ENCODE measurements at places on chromosomes 5 and 9. TPM values are rescaled to one million over a fixed set of nuclear protein-coding genes. Genes with fewer than 3 reads are reported as not detected.
A peak's percentile ranks its signal among the peaks of the same experiment; 100 is the strongest.

JAK2 gene
- total RNA-seq = 77.4 TPM

DNA sequence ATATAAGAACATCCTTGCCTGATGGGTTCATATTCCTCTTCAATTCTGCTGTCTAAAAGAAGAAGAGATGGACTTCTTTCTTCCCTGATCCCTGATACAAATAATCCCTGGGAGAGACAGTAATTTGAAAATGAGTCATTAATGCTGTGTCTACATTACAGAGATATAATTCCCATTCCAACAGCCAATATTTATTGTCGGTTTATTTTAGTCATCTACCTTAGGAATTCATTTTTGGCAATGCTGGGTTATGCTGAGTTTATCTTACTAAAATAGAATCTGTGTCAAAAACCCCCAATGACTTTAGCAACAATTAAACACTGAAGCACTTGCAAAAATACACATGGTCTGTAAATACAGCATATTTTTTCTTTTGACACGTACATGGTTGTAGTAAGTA lies 23.9 kb downstream of the ZNF474 start:
- H3K36me3 ChIP-seq = no peaks in the 10 kb centered on the region
- H3K27me3 ChIP-seq = no peaks in the 10 kb centered on the region
- DNase-seq = no peak
- H3K27ac ChIP-seq = peak overlapping the region; percentile 3
- H3K4me1 ChIP-seq = peaks cover 8% of the 10 kb centered on the region

KCNV2 gene
- total RNA-seq = not detected

- no peaks in the 10 kb centered on the region for H3K27me3 ChIP-seq
- no peaks in the 10 kb centered on the region for H3K36me3 ChIP-seq
- DNase-seq = no peak
- H3K27ac ChIP-seq = no peak overlapping the region
Measured at GRCh38 chr5:39256477-39257235, 37.3 kb upstream of the FYB1 start.

GRCh38 chr5:170491479-170491878 lies 12.3 kb upstream of the KCNIP1 start:
- H3K27me3 ChIP-seq = no peaks in the 10 kb centered on the region
- H3K27ac ChIP-seq = no peak overlapping the region
- H3K36me3 ChIP-seq = no peaks in the 10 kb centered on the region
- H3K4me1 ChIP-seq = no peaks in the 10 kb centered on the region

DNA sequence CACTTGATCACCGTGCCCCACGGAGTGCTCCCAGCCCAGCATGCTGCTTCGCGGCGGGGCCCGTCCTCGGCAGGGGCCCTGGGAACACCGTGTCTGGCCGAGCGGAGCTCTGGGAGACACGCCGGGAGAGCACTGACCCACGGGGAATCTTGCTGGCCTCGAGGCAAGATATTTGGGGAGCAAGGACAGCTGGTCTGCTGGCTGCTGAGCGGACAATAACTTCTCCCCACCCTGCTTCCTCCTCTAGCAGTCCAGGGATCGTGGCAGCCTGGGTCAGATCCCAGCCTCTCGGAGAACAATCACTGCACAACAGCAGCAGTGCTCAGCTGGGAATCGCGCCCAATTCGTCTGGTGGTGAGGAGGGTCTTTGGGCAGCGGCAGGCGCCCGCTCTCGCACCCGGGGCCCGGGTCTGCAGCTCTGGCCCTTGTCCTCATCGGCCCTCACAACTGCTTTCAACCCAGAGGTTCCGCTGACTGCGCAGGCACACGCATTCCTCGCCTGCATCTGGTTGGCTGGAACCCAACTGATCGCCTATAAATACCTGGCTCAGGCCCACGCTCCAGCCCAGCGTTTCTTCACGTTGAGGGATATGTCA lies 43.4 kb downstream of the DBH start:
- DNase-seq = peak; percentile 39
- no peaks in the 10 kb centered on the region for H3K4me1 ChIP-seq
- no peak overlapping the region for H3K4me3 ChIP-seq
- no peak overlapping the region for H3K27ac ChIP-seq
- no peaks in the 10 kb centered on the region for H3K27me3 ChIP-seq
- no peaks in the 10 kb centered on the region for H3K36me3 ChIP-seq

GRCh38 chr5:150374651-150375050 lies 17.2 kb downstream of the TCOF1 start:
- H3K27me3 ChIP-seq = no peaks in the 10 kb centered on the region
- no peaks in the 10 kb centered on the region for H3K4me1 ChIP-seq
- DNase-seq = no peak
- H3K36me3 ChIP-seq = peaks cover 2% of the 10 kb centered on the region
- no peak overlapping the region for H3K27ac ChIP-seq
- H3K4me3 ChIP-seq = no peak overlapping the region

TAF11L10 gene
- total RNA-seq = not detected

DNA sequence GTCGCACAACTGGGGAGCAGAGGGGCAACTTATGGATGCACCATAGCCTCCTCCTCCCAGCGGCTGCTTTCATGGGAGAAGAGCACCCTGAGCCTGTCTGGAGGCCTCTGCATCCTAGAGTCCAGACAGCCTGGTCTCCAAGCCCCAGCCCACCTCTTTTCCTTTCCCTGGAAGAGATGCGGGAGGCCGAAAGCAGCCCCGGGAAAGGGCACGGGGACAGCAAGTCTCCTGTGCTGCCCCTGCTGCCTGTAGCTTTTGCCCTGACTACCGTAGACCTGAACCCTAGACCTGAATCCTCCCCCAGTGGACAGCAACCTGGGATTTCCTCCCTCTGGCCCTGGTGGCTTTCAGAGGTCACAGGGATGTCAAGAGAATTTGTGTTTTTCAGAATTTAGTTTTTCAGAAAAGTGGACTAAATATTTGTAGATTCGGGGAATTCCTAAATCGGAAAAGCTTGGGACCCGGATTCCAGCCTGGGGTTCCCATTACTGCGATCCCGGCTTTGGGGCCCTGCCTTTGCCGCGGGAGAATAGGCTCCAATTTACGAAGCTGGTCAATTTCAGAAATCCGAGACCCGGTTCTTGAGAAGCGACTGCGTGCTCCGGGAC lies 4.3 kb upstream of the PITX1 start:
- H3K4me3 ChIP-seq = no peak overlapping the region
- H3K27me3 ChIP-seq = no peaks in the 10 kb centered on the region
- H3K27ac ChIP-seq = no peak overlapping the region

KIF20A gene
- 0.26 TPM for total RNA-seq

TMED9 gene
- total RNA-seq = 119 TPM

- H3K36me3 ChIP-seq = no peaks in the 10 kb centered on the region
- no peak overlapping the region for H3K4me3 ChIP-seq
- no peaks in the 10 kb centered on the region for H3K4me1 ChIP-seq
- H3K27ac ChIP-seq = no peak overlapping the region
- H3K27me3 ChIP-seq = no peaks in the 10 kb centered on the region
Measured at GRCh38 chr5:171175746-171176145, 133.3 kb upstream of the TLX3 start.

GRCh38 chr5:164818445-164818844 lies 1313.0 kb downstream of the MAT2B start:
- no peak overlapping the region for H3K4me3 ChIP-seq
- DNase-seq = no peak
- no peaks in the 10 kb centered on the region for H3K36me3 ChIP-seq
- H3K27me3 ChIP-seq = no peaks in the 10 kb centered on the region

GRCh38 chr9:106419829-106420228 lies 443.1 kb upstream of the ZNF462 start:
- no peak for DNase-seq
- no peaks in the 10 kb centered on the region for H3K4me1 ChIP-seq

MARCOL gene
- not detected for total RNA-seq

SOWAHA gene
- total RNA-seq = 0.18 TPM

DNA sequence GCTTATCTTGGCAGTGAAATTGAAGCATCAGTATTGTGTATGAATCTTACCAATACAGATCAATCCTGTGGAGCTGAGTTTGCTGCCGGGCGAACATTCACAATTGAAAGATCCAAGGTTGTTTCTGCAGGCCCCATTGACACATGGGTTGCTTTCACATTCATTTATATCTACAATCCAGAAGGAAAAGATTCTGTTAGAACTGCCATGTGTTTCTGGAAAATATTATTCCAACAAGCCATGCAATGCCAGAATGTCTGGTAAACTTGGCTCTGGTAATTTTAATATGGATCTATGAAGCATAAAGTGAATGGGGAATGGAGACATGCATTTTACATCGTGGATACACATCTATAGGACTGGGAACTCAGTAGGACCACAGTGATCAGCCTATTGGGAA lies 180.8 kb downstream of the FBN2 start:
- H3K4me3 ChIP-seq = no peak overlapping the region
- H3K4me1 ChIP-seq = no peaks in the 10 kb centered on the region
- H3K27ac ChIP-seq = no peak overlapping the region
- DNase-seq = no peak
- H3K27me3 ChIP-seq = no peaks in the 10 kb centered on the region

DNA sequence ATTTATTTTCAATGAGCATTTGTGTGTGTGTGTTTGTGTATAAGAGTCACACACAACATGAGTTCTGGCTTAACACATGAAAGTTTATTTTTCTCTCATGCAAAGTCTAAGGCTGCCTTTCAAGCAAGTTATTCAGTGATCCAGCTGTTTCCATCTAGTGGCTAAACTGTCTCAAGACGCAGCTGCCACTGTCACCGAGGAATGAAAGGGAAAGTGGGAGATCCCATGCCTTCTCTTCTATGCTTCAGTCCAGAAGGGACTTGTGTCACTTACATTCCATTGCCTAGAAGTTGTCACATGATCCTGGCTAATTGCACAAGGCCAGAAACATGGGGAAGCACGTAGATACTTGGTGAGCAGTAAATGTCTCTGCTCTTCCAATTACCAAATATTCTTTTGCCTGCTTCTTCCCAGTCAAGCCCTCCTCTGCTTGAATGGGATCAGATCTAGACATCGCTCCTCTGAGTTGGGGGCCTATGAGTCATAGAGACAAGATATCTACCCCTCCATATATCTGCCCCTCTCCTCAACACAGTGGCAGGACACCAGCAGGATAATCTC lies 30.4 kb upstream of the SLIT3 start:
- no peaks in the 10 kb centered on the region for H3K36me3 ChIP-seq
- no peak overlapping the region for H3K27ac ChIP-seq
- H3K4me1 ChIP-seq = no peaks in the 10 kb centered on the region
- no peak overlapping the region for H3K4me3 ChIP-seq
- H3K27me3 ChIP-seq = no peaks in the 10 kb centered on the region

DNA sequence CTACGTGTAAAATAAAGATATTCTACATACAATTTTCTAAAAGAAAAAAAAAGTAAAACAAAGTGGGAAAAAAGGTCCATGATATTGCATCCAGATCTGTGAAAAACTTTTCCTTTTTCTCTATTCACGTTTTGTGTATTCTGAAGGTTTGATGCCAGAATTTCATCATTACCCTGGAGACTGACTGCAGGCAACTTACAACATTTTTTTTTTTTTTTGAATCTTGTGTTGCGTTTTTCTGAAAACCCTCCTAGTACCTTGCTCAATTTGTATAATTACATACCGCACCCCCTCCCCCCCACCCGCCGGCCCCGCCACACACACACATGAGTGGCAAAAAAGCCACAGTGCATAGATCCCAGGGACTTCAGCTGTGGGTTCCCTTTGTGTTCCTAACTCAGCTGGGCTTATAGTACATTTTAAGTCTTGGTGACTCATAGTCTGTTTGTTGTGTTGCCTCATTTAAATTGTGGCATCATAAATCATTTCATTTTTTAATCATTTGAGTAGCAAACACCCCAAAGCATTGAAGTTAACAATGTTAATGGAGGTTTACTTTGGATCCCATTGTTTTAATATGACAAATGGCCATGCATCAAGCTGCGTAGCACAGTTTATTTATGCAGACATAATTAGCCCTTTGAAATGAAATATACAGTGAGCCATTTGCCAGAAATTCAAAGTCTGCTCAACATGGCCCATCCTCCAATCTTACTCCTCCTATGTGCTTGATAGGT lies 36.0 kb downstream of the PRDM6 start:
- peaks cover 2% of the 10 kb centered on the region for H3K36me3 ChIP-seq
- H3K4me1 ChIP-seq = peaks cover 10% of the 10 kb centered on the region
- no peak overlapping the region for H3K4me3 ChIP-seq
- H3K27ac ChIP-seq = peak overlapping the region; percentile 71

TXNDC8 gene
- total RNA-seq = not detected

GRCh38 chr5:79743846-79744605 lies 54.4 kb downstream of the CMYA5 start:
- no peaks in the 10 kb centered on the region for H3K27me3 ChIP-seq
- H3K27ac ChIP-seq = no peak overlapping the region
- no peak overlapping the region for H3K4me3 ChIP-seq
- H3K4me1 ChIP-seq = no peaks in the 10 kb centered on the region
- no peaks in the 10 kb centered on the region for H3K36me3 ChIP-seq

IFNK gene
- total RNA-seq = not detected

- no peak overlapping the region for H3K27ac ChIP-seq
- DNase-seq = no peak
- no peaks in the 10 kb centered on the region for H3K4me1 ChIP-seq
- H3K4me3 ChIP-seq = no peak overlapping the region
- no peaks in the 10 kb centered on the region for H3K36me3 ChIP-seq
Measured at GRCh38 chr9:93397661-93398373, 53.7 kb upstream of the FAM120A start.

ZNF474 gene
- total RNA-seq = 0.75 TPM

DNA sequence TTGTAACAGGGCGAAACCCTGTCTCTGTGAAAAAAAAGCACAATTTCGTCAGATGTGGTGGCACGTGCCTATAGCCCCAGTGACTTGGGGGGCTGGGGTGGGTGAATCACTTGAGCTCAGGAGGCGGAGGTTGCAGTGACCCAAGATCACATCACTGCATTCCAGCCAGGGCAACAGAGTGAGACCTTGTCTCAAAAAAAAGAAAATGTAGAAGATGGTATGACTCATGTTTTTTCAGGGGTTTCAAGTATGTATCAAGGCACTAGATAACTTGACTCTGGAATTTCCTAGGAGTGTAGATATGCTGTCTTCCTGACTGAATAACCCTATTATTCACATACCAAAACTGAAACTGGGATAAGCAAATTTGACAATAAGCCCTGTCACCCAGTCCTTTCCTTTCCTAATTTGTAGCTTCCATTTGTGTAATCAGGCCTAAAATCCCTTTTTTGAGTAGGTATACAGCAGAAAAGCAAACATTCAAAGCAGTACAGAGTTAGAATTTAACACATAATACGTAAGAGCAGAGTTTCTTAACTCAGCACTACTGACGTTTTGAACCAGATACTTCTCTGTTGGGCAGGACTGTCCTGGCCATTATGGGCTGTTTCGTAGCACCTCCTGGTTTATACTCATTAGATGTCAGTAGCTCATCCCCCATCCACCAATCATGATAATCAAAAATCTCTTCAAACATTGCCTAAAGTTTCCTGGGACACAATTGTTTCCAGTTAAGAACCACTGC lies 17.3 kb upstream of the ANKRD18B start:
- no peaks in the 10 kb centered on the region for H3K36me3 ChIP-seq
- H3K27me3 ChIP-seq = no peaks in the 10 kb centered on the region
- no peak overlapping the region for H3K4me3 ChIP-seq
- H3K27ac ChIP-seq = no peak overlapping the region
